ENCODE measurements at places on chromosomes 2 and 18.

DNA sequence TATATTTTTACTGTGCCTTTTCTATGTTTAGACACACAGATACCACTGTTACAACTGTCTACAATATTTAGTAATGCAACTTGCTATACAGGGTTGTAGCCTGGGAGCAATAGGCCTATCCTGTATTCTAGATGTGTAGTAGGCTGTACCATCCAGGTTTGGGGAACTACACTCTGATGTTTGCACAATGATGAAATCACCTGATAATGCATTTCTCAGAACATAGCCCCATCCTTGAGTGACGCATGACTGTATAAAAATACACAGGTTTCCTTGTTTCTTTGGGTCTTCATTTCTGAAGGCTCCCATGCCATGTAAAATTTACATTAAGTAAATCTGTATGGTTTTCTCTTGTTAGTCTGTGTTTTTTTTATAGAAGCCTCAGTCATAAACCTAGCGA, 270.9 kb upstream of the SKOR2 start:
- no peak for DNase-seq

DNA sequence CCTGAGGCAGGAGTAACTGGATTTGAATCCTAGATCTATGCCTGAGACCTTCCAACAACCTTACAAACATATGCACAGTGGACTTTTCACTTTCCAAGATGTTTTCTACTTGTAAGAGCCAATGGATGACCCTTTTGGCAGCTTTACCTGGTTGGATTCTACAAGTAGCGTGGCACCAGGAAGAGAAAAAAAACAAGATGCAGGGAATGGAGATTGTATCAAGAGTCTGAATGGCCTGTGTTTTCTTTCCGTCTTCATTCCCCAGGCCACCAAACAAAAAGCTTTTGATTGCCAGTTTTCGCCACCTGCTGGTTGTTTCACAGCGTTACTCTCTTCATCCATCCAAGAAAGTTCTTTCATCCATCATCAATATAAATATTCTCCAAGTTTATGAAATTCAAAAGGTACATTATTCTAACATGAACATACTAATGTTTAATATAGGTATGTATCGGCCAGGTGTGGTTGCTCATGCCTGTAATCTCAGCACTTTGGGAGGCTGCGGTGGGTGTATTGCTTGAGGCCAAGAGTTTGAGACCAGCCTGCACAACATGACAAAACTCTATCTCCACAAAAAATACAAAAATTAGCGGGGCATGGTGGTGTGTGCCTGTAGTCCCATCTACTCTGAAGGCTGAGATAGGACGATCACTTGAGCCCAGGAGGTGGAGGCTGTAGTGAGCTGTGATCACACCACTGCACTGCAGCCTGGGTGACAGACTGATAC, 3.5 kb upstream of the BCL2 start:
- DNase-seq: peak; percentile 53

- DNase-seq: no peak
These were observed 21.9 kb downstream of the APCDD1 start for GRCh38 chr18:10476338-10476791.

GRCh38 chr2:6749962-6750361, 115.7 kb downstream of the CMPK2 start:
- DNase-seq: no peak

GRCh38 chr2:157438863-157439823, 4.7 kb downstream of the CYTIP start:
- DNase-seq: peak; percentile 29

- DNase-seq: no peak
These were observed 5.8 kb downstream of the MYCN start for GRCh38 chr2:15945909-15946705.

DNA sequence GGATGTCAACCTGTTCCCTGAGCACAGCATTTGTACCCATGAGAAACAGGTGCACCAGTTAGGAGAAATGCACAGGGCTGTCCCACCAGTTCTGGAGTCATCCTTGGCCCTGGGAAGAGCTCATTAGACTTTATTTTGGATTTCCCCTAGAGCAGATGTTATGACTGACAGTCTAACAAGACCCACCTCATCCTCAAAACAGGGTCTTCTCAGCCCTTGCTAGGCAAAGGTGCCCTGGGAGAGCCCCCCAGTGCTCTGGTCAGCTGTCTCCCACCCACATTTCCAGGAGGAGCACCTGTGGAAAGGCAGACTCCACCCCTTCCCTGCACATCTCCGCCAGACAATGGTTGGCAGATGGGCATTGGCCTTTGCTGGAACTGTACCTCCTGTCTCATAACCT, 5.7 kb upstream of the SP100 start:
- DNase-seq: no peak

- DNase-seq: no peak
These were observed 3.4 kb downstream of the ZEB2 start for GRCh38 chr2:144516411-144516980.

DNA sequence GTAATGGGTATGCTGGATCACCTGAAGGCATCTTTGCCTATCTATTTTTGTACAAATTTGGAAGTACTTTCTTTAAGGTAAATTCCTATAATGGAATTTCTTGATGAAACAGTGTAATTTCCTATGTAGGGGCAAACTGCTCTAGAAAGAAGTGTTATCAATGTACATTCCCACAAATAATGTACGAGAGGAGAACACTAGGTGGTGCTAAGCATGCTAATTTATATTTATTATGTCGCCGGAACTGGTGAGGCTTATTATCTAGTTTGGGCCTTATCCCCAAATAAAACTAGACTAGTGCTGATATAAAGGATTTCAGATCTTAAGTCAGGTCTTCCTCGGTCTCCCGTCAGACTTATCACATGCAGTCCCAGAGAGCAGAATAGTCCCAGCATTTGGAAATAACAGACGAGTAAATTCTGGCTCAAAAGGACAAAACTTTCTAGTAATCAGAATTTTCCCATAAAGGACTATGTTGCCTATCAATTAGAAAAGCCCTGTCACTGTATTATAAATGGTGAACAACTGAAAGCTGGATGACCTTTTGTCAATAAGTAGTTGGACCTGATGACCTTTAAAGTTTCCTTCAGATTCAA, 86.9 kb upstream of the RBBP8 start:
- no peak for DNase-seq

DNA sequence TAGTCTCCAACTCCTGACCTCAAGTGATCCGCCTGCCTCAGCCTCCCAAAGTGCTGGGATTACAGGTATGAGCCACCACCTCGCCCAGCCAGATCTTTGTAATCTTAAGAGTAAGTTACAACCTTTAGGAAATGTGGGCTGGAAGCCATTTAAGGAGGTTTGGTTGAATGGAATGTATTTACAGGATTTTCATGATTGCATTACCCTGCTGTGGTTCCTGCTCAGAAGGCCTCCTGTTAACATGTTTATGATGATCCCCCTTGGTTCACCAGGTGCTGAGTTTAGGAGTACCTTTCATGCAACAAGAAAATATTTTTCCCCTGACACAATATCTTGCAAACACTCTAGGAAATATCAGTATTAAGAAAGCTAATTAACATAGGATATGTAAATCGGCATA, 187.4 kb upstream of the SH3BP4 start:
- no peak for DNase-seq

GRCh38 chr2:152410165-152410597, 75.2 kb downstream of the FMNL2 start:
- no peak for DNase-seq

- no peak for DNase-seq
These were observed 246.8 kb downstream of the DYSF start for GRCh38 chr2:71700041-71700657.

GRCh38 chr2:86648681-86649080, 25.0 kb upstream of the RNF103 start:
- DNase-seq: no peak

DNA sequence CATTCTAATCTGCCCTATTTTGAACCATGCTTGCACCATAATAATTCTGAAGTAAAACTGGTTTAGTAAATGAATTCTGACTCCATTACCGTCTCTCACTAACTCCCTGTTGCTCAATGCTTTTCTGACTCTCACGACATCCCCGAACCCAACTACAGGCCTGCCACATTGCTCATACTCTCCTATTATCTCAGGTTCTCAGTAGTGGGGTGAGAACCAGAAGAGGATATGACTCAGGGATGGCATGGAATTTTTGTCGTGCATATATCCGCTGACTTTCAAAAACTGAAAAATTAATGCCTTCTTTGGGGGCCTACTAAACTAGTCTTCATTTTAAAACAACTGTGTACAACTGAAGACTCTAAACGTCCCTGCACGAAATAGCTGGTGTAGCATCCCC, 34.3 kb downstream of the NETO1 start:
- DNase-seq: no peak

DNA sequence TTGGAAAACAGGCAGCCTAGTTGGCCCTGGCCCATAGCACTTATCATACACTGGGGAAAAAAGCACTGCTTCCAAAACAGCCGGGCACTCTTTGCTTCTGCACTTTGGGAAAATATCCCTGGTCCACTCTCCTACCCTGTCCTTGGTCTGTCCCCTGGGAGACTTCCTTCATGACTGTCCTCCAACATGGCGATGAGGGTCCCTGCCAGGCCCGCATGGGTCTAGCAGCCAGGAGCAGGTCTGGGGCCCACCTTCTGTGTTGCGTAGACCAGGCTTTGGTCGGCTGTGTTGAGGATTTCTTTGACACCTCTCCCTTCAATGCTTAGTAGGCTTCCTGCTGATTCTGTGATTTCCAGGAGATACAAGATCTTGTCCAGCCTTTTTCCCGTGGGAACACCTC, 12.2 kb downstream of the KCNF1 start:
- DNase-seq: no peak

DNA sequence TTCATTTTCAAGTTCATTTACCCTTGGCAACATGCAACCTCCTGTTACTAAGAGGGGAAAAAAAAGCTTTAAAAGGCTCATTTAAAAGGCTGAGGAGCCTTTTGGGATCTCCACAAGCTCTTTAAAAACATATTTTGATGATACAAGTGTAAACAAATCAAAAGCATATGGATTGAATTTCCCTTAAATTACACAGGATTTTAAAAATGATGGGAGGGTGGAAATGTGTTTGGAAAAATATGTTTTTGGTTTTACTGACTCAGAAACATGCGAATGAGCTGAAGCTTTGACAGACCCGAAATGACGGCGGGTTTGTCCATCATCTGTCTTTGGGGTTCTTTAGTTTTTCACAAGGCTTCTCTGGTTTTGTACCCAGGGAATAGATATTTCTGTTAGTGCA, 180.6 kb upstream of the CCDC68 start:
- no peak for DNase-seq

DNA sequence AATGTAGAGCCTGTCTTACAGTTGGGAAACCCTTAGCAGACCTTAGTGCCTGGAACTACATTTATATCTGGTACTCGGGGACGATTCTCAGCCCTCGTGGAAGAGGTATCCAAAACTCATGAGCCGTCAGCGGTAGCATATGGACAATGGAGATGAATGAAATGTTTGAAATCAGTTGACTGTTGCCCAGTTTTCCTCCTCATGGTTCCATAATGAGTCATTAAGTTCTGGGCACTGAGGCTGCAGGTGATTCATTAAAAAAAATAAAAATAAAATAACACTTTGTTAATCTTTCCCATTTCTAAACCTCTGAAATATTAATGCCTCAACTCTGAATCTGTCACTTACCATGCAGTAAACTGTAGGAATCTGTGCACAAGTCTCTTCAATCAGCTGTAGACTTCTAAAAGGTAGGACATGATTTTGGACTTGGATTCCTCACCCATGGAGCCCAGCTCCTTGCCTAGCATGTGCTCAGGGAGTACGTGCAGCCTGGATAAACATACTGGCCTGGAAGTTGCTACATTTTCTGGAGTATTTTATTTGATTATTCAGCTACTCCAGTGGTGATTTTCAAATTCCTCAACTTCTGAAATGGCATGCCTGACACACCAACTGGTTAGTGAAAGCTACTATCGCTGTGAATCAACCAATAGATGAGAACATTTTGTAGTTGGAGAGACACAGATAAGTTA, 979.2 kb downstream of the CNTNAP5 start:
- DNase-seq: no peak

GRCh38 chr2:54967269-54967668, 83.0 kb downstream of the RTN4 start:
- no peak for DNase-seq

DNA sequence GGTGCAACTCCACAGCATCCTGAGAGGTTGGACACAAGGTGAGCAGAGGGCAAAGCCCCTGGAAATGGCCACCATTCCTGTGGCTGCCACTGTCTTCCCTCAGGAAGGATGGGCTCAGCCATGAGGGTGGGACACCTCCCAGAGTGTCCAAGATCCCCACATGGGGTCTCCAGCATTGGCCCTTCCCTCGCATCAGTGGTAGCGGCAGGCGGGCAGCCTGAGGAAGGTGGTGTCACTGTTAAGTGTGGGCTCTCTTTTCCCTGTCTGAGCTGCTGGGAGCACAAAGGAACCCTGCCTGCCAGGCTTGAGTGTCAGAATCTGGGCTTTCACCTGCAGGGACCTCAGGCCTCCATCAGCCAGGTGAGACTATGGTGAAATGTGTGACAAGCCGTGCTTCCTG, 47.6 kb downstream of the SP110 start:
- DNase-seq: no peak

- no peak for DNase-seq
These were observed 192.5 kb downstream of the CDH7 start for GRCh38 chr18:65943268-65943667.

GRCh38 chr2:128602038-128602698, 283.5 kb upstream of the HS6ST1 start:
- DNase-seq: no peak

DNA sequence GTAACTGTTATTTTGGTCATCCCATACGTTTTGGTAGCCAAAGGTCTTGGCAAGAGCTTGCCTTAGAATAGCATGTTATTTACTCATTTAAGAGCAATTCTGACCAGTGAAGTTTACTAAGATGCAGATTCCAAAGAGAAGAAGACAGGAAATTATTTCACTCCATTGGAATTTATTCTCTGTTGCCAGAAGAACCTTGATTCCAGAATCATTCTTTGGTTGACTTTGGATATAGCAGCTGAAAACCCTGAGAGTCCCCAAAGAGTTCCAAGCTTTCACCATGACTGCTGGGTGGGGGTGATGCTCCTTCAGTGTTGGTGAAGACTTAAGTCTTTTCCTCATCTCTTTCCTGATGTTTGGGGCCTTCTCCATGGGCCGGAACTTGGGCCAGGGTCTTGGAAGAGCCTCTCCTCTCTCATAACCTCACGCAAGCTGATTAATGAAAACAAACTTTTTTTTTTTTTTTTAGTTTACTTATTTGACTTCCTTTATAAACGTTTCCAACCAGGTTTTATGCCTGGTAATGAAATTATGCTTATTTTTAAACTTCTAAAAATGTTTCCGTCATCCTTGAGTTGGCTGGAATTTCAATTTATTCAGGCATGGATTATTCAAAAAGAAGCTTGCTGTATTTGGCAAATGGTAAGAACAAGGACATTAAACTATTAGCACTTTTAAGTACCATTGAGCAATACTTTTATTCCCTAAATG, 192.0 kb downstream of the MTX2 start:
- no peak for DNase-seq

Measured in CD4-positive, alpha-beta T cell treated with Interferon gamma for 1 hour (primary cell).